ENCODE measurements at places on chromosomes 6 and 20.

DNA sequence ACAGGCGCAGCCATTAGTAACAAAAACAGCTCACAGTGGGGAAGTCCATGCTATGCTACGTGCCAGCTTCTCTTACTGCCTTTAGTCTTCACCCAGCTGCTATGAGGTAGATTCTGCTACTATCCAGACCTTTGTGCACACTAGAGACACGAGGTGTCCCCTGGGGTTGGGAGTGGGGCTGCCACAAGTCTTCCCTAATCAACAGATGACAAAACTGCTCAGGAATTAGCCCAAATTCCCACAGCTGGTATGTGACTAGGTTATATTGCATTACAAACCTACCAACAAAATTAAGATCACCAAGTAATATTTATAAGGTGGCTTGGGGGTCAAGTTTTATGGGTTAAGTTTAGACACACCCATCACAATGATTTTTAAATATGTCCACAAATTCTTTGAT, 63.3 kb downstream of the PSMB1 start:
- DNase-seq = no peak

DNA sequence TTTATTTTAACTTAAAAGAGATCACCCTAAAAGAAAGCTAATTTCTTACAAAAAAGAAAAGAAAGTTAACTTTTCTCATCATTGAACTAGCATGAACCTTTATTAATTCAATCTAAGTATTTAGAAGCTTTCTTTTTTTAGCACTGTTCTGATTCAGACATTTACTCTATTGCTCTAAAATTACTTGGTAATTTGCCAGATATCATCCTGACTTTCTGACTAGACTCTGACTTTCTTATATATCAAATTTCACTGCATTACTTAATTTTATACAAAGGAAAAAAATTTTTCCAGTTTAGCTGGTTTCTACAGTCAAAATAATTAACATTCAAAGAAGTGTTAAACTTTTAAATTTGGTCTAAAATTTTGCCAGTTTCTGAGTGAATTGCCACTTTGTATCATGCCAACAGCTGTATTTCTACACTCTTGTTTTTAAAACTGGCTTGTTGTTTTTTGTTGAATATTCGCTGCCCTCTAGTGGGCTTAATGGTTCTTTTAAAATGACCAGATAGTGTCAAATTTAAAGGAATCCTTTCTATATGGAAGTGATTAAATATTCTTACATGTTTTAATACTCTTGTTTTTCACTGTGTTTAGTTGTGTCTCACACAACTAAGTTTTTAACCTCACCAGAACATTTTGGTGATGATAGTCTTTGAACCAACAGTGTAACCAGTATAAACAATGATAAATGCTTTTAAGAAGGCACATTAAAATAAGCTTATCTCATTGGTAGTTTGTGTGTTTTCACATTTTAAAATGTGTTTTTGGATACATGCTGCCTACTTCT, 102.0 kb downstream of the POPDC3 start:
- DNase-seq = peak; percentile 67

DNA sequence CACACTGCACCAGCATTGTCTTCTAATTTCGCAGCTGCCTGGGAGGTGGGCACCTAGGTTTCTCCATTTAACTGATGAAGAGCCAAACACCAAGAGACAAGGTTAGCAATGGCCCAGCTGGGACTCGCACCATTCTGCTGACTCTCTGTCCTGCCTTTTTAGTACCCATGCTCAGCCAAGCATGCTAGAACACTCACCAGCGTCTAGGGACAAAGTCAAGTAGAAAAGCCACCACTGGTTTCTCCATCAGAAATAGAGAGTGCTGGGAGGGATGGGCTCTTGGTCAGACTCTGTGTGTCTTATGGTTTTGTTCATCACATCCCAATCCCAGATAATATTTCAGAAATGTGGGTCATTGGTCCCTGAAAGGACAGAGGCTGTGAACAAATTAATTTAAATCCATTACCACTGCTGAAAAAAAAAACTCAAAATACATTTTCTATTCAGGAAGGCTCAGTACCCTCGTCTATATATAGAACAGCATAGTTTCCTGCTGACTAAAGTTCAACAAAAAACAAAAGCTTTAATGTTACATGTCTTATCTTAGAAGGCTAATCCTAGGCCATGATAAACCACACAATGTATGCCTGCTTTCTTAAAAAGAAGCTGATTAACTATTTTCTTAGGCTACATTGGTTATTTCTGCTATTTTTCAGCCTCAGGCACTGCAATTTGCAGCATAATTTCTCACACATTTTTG, 111.0 kb downstream of the TBC1D7 start:
- DNase-seq = peak; percentile 67

- no peak for DNase-seq
Observed at GRCh38 chr20:8020314-8021079, 936 bp upstream of the TMX4 start.

DNA sequence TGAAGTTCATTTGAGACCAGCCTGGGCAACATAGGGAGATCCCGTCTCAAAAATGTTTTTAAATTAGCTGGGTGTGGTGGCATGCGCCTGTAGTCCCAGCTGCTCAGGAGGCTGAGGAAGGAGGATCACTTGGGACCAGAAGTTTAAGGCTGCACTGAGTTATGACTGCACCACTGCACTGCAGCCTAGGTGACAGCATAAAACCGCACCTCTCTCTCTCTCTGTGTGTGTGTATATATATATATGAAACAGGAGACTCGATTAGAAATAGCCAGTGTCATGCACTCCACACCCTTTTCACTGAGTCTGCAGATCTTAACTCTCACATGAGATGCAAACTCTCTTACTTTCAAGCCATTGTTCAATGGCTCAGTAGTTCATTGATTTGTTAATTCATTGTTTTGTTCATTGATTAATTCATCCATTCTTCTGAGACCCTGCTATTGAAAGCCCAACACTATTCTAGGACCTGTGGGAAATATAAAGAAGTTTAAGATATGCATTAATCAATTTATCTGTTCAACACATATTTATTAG, 52.4 kb upstream of the MRPS10 start:
- no peak for DNase-seq

DNA sequence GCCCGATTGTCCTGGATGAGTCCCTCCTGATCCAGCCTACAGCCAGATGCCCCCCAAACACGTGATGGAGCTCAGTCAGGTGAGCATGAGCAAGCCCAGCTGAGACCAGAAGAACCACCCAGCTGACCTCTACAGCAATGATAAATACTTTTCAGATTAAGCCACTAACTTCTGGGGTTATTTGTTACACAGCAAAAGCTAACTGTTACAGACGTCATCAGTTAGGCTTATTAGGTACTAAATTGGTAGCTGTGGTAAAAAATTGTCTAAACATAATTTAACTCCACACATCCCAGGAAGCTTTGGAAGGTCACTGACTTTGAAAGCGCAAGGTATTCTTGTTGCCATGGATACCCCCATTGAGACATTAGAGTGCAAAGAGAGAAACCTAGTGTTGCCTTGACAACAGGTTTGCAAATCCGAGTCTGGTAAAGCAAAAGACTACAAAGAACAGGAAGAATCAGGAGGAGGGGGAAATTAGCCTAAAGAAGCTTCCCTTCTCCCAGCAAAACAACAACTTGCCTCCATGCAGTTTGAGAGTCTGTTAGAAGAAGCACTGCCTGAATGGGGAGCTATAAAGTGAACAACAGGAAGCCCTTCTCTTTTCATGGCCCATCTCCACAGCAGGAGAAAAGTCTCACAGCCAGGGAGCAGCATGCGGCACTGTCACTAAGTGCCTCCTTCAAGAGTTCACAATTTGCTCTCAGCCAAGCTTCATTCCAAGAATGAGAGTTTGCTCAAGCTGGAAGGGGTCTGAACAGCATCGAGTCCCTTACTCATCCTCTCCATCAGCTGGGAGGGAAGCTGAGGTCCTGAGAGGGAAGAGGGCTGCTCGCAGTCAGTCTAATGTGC, 41.7 kb upstream of the ZNF831 start:
- DNase-seq = no peak

DNA sequence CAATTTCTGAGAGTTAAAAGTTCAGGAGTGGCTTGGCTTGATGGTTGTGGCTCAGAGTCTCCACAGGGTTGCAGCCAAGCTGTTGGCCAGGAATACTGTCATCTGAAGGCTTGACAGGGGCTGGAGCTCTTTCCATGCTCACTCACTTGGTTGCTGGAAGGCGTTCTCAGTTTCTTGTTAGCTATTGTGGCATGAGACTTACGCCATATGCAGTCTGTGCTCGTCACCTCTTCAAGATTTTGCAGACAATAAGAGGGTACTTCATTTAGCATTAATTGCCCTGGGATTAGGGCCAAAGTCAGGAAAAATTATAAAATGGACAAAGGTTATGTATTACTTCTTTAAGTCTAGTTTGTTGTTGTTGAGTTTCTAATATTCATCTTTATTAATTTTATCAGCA, 380.6 kb upstream of the MAP3K7 start:
- no peak for DNase-seq

DNA sequence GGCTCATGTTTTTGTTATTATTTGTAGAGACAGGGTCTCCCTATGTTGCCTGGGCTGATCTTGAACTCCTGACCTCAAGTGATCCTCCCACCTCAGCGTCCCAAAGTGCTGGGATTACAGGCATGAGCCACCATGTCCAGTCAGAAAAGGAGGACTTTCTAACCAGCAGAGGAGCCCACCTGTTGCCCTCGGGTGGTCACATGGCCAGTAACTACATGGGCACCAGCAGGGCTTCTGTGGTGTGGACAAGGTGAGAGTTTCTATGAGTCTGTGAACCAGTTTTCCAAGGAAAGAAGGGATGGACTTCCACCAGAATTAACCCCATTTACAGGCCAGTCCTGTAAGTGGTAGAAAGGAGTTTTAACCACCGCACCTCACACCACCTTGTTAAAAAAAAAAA, 125.4 kb downstream of the RIN2 start:
- no peak for DNase-seq

- no peak for DNase-seq
Observed at GRCh38 chr6:106886081-106886843, 88.3 kb downstream of the CD24 start.

- no peak for DNase-seq
Observed at GRCh38 chr20:59802471-59803221, 130.8 kb downstream of the SYCP2 start.

DNA sequence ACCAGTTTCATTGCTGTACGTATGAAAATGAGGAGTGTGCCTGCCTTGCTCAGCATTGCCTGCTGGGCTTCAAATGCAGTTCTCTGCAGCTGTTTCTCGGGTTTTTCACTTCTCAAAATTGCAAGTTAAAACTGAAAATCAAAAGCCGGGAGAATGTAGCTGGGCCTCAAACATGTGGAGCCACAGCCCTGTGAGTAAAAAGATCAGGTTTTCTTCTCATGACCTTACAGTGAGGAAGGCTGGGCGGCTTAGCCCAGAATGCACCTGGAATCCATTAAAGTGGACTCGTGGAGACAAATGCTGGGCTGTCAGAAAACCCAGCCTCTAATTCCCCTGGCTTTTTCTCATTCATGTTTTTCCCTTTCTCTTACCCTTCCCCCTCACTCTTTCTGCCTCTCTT, 34.4 kb downstream of the DSE start:
- peak; percentile 70 for DNase-seq

DNA sequence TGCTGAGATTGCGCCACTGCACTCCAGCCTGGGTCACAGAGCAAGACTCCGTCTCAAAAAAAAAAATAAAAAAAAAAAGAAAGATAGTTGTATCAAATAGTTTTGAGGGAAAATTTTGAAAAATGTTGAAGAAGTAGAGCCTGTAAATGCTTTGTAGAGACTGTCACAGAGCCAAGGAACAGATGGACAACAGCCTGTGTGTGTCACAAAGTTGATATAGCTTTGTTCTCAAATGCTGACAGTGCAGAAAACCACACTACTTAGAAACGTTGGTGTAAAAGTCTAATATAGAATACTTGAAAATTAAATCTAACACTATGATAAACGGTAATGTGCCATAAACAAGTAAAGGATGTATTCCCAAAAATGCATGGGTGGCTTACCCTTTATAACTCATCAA, 25.4 kb downstream of the PTK7 start:
- no peak for DNase-seq

- no peak for DNase-seq
Observed at GRCh38 chr6:39204160-39204495, 25.1 kb downstream of the KCNK5 start.
